ENCODE measurements at places on chromosomes 2 and 18.

DNA sequence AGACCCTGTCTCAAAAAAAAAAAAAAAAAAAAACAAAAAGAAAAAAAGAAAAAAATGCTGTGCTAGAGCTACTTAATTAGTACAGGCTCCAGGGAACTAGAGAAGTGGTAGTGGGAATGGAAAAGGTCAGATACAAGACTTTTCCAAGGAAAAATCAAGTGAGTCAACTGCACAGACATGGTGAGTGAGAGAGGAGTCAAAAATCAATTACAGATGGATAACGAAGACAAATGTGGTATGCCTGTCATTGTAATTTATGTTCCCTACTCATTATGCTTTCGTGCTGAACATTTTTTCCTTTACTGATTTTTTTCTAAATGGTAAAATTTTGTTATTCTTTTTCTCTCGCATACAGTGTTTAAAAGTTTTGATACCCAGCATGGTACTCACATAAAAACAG is 111.5 kb downstream of the MDH1 start:
- no peak for DNase-seq

- no peak for DNase-seq
These were observed 16.4 kb downstream of the PXDN start for GRCh38 chr2:1727796-1728474.

DNA sequence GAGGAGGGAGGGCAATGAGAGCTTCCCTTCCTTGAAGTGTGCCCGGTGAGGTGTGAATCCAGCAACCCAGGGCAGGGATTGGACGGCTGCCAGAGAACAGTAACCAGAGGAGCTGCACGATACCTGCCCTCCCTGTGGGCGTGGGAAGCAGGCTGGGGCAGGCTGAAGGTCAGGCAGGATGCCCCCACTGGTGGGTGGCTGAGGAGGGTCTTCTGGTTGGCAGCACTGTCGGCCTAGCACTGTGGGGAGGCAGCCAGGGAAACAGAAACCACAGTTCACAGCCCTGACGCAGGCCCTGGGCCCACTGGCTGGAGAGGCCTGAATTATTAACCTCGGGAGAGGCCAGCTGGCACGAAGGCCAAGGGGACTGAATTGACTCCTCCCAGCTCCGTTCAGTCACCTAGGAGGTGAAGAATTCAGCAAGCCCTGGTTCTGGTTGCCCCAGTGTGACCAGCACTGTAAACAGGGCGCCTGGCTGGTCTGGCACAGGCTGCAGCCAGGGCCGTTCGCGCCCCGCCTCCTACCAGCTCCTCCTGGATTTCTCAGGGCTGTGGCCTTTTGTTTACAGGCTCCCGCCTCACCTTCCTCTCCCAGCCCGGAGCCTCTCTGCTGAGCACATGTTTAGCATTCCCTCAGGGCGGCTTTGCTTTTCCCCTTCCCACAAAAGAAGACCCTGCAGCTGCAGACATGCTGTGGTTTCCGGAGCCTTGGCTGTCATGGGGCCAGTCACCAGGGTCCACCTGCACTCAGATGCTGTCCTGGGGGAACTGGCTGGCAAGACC is 97.8 kb downstream of the B3GNT2 start:
- no peak for DNase-seq

- peak; percentile 2 for DNase-seq
These were observed 56.1 kb downstream of the SLC35F5 start for GRCh38 chr2:113700186-113700841.

GRCh38 chr2:223585666-223586065 is 16.5 kb downstream of the SCG2 start:
- DNase-seq: no peak

DNA sequence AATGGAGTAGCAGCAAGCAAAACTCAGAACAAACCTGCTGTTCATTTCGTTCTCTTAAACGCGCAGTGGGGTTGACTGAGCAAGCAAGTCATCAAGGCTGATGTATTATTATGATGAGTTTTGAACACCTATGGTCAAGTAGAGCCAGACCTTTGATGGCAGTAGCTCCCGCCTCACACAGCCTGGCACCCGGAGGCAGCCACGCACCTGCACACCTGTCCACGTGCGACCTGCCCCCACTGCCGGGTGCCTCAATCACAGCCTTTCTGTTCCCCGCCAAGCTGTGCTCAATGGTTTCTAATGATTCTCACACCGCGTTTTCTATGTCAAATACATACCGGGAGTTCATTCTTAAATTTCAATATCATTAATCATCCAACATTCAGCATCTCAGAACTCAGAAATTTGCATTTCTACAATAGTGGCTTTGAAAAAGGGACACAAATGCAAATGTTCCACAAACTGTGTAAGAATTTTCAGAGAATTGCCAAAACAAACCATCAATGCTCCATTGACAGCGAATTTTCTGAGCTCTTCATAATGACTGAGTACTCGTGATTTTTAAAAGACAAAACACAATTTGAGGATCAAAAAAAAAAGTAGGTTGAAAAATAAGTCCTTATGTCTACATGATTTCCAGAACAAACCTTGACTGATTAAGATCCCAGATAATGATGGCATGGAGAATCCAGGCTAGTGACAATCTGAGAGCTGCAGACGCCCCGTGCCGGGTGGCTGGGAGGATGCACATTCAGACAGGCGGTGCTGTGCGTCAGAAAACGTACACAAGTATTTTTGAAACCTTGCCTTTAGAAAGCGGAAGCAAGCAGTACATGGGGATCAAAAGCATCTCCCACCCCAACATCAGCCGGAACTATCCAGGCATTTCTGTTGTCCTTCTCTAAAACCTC is 56.6 kb downstream of the HDAC4 start:
- DNase-seq: no peak

GRCh38 chr18:34771958-34772357 is 61.9 kb downstream of the DTNA start:
- no peak for DNase-seq
